NCI-H1930 (cell line): ENCODE measurements at places on chromosomes 6 and 20.

DNA sequence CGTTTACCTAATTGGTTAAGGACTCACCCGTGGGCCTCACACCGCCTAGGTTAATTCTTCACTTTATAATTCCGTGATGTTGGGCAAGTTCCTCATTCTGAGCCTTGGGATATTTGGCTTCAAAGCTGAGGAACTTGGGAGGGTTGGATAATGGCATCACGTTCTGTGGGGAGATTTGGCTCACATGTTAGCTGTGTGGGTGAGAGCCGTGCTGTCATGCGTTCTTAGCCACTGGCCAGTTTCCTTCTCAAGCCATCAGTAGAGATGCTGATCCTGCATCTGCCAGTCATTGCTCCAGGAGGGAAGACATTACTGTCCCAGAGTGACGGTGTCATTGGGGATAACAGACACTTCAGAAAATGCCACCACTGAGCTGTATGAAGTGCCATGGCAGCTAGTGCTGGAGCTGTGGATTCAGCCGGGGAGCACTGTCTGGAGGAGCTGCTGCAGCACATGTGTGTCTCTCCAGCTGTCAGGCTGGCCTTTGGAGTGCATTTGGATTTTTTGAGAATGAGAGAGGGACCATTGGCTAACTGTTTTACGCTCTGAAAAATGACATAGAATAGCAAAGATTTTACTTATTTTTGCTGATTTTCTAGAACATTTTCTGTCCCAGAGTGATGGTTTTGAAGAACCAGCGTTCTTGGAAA is 16.5 kb downstream of the IGF2R start:
- no peak for DNase-seq

- no peak for DNase-seq
Observed at GRCh38 chr20:38497246-38497935, 24.7 kb downstream of the RALGAPB start.

DNA sequence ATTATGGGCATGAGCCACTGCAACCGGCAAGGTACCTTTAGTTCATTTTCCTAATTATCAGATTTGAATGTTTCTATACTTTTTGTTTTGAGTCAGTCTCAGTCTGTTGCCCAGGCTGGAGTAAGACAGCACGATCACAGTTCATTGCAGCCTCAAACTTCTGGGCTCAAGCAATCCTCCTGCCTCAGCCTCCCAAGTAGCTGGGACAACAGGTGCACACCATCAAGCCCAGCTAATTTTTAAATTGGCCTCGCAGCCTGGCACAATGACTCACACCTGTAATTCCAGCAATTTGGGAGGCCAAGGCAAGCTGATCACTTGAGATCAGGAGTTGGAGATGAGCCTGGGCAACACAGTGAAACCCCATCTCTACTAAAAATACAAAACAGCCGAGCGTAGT is 24.4 kb downstream of the STAU1 start:
- DNase-seq, result no peak

- DNase-seq, result no peak
Observed at GRCh38 chr6:36334832-36335459, 1.7 kb downstream of the BNIP5 start.
